Activated T-helper 9 cell treated with anti-CD3 and anti-CD28 coated beads, Interleukin-2, amount 50 U/mL, for 16 hours (primary cell): ENCODE measurements at places on chromosomes 7 and 10.

DNA sequence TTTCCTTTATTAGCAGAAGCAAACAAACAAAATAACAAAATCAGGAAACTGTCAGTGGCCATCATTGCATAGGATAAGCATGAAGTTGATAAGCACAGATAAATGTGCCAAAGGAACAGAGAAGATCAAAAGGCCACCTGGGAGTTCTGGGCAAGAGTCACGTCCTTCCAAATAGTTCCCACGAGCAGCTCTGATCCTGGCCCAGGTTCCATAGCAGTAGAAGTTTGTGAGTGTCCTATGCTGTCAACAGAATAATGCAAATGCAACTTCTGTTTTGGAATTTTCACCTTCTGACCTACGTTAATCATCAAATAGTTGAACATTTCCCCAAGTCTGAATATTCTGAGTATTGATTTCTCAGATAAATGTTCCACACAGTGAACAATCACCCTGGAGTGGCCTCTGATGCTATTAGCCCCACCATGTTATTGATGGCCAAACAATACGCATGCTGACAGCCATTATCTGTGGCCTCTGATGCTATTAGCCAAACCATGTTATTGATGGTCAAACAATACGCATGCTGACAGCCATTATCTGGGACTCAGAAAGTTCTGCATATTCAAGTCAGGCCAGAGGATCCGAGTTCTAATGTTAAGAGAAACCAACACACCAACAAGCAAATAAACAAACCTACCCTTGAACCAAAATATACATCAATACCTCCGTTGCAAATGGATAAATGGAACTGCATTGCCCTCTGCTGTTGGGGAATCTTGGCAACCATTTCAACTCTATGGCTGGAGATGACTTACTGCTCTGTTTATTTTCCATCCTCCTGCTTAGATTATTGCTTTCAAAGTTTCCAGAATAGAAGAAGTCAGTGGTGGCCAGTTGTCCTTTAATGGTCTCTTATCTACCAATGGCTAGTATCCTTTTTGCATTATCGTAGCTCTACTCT lies 63.3 kb downstream of the MRC1 start:
- no peak for DNase-seq

GRCh38 chr7:506921-507622 lies 12.6 kb downstream of the PDGFA start:
- DNase-seq: no peak

- DNase-seq: no peak
Observed at GRCh38 chr7:2180081-2180480, 52.7 kb downstream of the MAD1L1 start.

DNA sequence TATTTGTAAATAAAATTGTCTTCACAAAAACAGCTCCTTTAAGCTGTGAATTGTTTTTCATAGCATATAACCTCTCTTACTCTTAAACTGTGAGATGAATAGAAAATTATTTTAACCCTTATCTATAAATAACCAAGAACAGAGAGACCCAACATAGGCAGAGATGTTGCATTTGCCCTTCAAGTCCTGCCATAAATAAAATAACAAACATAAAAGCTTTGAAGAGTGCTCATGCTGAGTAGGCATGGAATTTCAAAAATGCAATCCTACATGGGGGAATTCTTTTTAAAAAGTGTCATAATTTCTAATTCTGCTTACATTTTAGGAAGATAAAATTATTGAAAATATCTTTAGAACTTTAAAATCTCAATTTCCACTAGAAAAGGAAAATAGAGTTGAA lies 124.1 kb upstream of the FERD3L start:
- DNase-seq: no peak

GRCh38 chr10:28047061-28047460 lies 48.2 kb upstream of the ODAD2 start:
- DNase-seq: no peak

DNA sequence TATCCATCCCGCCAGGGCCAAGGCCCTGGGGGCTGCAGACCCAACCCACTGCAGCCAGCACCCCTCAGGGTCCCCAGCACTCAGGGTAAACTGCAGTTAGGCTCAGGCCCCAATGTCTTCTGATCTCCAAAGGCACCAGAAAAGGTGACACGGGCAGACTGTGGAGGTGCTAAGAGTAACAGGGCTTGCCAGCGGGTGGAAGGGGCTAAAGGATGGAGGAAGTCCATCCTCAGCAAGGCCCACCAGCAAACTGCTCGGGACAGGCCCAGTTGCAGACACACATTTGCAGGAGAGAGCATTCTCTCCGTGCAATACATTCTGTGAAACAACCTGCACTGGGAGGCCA lies 95.6 kb upstream of the DDC start:
- DNase-seq: no peak

DNA sequence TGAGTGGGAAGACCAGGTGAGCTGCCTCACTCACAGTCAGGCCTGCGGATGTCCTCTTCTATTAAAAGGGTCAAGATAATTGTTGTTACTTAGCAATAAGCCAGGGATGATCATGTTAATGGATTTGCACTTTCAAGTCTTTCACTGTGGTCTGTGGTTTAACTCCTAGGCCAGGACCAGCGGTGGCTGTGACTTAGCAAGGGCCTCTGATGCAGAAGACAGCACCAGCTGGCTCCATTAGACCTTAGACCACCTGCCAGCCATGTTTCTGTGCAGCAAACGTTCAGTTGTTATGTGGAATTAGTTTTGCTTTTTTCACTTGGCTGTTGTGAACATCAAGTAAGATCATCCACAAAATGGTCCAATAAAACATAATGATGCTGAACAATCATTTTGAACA lies 537.3 kb downstream of the TNS3 start:
- DNase-seq: no peak

DNA sequence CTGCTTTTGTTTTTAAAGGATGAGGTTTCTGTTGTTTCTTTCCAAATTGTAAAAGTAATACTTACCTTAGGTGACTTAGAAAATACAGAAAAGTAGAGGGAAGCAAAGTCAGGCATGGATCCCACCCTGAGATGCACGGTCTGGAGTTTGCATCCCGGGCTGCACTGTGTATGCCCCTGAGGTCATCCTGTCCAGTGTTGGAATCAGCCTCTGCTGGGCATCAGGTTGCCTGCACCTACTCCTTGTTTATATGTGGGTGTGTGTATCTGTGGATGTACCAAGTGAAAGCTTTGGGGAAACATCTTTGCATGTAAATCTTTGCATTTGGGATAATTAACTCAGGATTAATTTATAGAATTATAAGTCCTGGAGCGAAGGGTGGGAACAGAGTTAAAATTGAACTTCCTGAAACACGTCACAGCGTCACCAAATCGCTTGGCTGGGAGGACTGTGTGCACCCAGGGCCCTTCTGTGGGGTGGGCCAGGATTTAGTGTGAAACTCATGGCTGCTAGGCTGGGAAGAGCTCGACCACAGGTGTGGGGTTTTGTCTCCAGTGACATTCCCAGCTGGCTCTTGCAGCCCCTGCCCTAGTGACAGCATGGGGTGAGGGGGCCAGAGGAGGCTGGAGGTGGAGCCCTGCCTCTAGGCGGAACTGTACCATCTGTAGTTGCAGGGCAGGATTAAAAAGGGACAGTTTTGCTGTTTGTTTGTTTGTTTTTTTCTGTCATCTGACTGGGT lies 27.9 kb downstream of the GTF2IRD1 start:
- DNase-seq: no peak

DNA sequence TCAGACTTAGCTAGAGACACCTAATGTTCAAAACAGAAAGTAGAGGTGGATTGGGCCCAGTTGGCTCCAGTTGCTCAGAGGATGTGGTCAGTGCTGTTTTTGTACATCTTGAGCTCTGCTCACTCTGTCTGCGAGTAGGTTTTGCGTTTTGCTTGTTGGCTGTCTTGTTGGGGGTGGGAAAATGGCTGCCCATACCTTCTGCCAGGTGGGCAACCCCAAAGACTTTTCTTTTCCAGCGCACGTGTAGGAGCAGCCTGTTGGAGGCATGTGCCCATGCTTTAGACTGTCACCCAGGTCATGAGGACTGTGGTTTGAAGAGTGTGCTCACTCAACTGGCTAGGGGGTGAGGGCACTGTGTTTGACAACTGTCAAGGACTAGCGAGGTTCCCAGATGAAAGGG lies 73.9 kb downstream of the KAT6B start:
- no peak for DNase-seq

GRCh38 chr10:127648885-127649284 lies 88.1 kb upstream of the FOXI2 start:
- no peak for DNase-seq

GRCh38 chr10:58776568-58777318 lies 264.1 kb downstream of the BICC1 start:
- DNase-seq: no peak

DNA sequence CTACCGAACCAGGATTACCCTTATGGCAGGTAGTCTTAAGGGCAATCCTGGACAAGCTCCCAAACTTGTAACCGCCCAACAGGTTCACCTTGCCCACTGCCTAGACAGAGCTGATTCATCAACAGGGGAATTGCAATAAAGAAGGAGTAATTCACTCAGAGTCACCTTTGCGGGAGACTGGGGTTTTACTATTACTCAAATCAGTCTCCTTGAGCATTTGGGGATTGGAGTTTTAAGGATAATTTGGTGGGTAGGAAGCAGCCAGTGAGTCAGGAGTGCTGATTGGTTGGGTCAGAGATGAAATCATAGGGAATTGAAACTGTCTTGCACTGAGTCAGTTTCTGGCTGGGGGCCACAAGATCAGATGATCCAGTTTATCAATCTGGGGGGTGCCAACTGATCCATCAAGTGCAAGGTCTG lies 25.3 kb downstream of the HK1 start:
- DNase-seq: no peak

DNA sequence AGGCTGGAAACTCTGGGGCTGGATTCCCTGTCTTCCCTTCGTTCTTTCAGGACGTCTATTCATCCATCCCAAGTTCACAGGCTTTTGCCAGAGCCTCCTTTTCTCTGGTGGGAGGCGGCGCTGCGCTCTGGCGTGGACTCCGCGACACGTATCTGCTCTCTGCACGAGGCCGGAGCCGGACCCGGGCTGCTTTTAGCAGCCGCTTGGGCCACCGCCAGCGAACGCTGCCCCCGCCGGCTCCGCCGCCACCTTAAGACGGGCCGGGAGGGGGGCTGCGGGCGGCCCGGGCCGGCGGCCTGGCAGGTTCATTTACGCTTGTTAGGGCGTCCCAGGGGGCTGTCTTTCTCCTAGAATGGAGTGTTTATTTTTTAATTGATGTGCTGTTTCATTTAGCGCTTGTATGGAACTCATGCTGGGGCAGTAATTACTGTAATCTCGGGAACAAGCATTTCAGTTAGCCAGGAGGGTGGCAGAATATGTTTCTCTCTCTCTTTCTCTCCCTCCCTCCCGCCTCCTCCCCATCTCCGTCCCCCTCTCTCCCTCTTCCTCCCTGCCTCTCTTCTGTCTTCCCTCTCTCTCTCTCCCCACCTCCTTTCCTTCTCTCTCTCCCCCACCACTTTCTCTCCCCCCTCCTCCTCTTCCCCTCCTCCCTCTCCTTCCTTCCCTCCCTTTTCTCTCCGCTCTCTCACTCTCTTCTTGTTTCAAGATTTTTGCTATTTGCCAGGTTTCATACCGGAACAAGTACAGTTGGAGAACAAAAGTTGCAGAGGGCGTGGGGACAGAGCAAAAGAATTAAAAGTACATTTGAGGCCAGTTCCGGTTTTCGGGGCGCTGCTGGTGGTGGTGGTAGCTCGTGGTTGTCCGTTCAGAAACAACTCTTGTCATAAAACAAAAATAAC lies 1.3 kb upstream of the FZD8 start:
- no peak for DNase-seq

DNA sequence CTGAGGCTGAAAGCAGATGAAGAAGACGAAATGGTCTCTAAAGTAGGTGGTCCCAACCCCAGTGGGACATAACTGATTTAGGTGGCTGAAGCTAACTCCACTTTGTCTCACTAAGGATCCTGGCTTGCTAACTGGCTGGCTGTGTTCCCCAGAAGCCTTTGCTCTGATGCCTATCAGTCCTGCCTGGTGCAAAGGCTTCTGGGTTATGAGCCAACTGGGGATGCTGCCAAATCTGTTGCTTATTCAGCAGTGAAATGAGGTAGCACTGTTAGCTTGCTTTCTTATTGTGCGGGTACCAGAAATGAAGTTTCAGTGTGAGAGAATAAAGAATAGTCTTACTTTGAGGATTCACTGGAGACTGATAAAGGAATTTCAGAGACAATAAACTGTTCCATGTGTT lies 18.1 kb downstream of the PRKG1 start:
- no peak for DNase-seq

GRCh38 chr7:143331179-143331801 lies 15.4 kb downstream of the CLCN1 start:
- no peak for DNase-seq

DNA sequence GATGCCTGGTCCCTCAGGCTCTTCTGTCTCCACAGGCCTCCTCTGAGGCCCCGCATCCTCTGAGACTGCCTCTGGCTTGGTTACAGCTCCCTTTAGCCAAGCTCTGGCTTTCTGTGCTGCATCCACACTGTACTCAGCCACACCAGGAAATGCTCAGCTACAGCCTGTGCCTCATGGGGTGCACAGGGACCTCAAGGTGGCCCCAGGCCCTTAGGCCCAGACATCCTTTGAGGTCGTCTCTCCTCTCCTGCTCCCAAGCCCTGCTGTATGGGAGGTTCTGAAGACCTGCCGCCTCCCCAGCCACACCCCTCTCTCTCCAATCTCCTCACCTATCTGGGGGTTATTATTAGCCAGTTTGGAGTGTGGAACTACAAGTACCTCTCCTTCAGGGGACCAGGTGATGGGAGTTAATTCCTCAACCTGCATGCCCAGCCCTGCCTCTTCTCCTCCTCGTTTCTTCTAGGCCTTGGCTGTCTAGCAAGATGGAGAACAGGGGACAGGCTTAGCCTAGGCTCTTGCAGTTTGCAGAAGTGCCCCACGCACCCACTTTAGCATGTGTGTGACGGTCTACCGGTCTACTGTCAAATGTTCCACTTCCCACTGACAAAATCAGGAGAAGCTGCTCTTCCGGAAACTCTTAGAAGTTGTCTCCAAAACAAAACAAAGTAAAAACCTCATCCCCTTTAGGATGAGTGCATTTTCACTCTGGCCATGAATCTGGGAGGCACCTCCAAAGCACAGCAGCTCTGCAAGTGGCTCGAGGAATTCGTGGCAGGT lies 64.0 kb upstream of the WAC start:
- no peak for DNase-seq

- DNase-seq: no peak
Observed at GRCh38 chr10:29229258-29229705, 59.6 kb upstream of the LYZL1 start.

DNA sequence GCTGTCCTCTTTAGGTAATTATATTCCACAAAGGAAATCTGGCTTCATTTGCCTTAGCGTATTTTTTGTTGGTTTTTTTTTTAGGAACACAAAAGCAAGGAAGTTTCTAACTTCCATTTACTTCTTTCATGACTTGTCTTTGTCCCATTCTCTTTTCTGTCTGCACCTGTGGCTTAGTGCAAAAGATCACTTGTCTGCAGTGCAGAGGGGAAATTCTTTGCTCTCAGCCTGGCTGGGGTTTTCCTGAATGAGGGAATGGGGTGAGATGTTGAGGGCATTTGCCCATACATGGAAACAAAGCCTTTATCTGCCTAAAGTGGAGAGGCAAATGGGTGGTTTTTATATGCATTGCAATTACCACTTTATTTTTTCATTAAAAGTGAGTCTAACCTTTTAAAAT lies 361.1 kb upstream of the IGFBP3 start:
- no peak for DNase-seq
